ENCODE measurements at places on chromosomes 4 and X. TPM values are rescaled to one million over a fixed set of nuclear protein-coding genes. Genes with fewer than 3 reads are reported as not detected.

Gene HTR2C
- 2.3 TPM for total RNA-seq

- H3K4me1 ChIP-seq, result no peaks in the 10 kb centered on the region
- DNase-seq, result no peak
- peaks cover 2% of the 10 kb centered on the region for H3K27me3 ChIP-seq
- H3K36me3 ChIP-seq, result no peaks in the 10 kb centered on the region
- no peak overlapping the region for H3K27ac ChIP-seq
Observed at GRCh38 chrX:53724872-53725271, 38.4 kb upstream of the HUWE1 start.

DNA sequence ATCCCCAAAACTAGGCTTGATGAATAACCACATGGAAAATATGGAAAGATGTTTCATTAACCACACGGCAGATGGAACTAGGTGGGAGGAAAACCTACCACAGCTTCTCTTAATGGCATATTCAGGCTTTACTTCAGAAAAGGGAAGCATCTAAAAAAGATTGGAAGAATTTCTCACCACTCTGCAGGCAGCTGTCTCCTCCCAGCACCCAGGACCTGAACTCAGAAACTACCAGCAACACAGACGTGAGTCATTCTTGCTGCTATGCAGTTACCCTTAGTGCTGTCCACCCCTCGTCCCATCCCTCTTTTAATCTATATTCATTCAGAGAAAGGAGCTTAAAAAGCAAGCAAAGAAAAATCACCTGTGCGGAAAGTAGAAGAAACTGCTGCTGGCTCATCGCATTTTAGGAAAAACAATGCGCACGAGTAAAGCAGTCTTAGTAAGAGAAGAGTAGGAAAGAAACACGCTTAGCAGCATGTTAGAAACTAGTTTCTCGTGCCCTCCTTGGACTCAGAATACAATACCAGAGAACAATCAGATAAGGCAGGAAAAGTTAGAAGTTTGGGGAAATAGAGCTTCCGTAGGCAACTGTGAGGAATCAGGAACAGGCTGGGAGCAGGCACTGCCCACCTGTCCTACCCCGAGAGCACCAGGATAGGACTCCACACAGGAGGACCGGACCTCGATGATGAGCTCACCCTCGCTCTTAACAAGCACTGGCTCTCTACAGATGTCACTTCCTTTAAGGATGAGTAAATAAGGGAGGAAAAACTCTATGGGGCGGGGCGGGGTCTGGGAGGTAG is 48.1 kb upstream of the ENPP6 start:
- peak overlapping the region; percentile 10 for H3K27ac ChIP-seq
- H3K4me3 ChIP-seq, result no peak overlapping the region
- peaks cover 26% of the 10 kb centered on the region for H3K4me1 ChIP-seq
- H3K36me3 ChIP-seq, result peaks cover 10% of the 10 kb centered on the region

- peaks cover 25% of the 10 kb centered on the region for H3K4me1 ChIP-seq
- H3K27me3 ChIP-seq, result no peaks in the 10 kb centered on the region
- no peak overlapping the region for H3K27ac ChIP-seq
Observed at GRCh38 chrX:9071031-9071650, 37.2 kb upstream of the FAM9B start.

GRCh38 chr4:4677556-4678522 is 136.0 kb upstream of the STX18 start:
- DNase-seq, result peak; percentile 61
- no peaks in the 10 kb centered on the region for H3K27me3 ChIP-seq
- H3K36me3 ChIP-seq, result no peaks in the 10 kb centered on the region
- peak overlapping the region; percentile 49 for H3K4me3 ChIP-seq

All from WTC11 (cell line).